CD4-positive, alpha-beta memory T cell (primary cell): ENCODE measurements at places on chromosomes 1 and 21. TPM values are rescaled to one million over a fixed set of nuclear protein-coding genes. Genes with fewer than 3 reads are reported as not detected.

- no peak for DNase-seq
Observed at GRCh38 chr1:67588178-67588855, 96.7 kb upstream of the GADD45A start.

GRCh38 chr21:24289539-24289938 is 1317.7 kb downstream of the MRPL39 start:
- DNase-seq: no peak

The PRKAA2 gene
- not detected for total RNA-seq

DNA sequence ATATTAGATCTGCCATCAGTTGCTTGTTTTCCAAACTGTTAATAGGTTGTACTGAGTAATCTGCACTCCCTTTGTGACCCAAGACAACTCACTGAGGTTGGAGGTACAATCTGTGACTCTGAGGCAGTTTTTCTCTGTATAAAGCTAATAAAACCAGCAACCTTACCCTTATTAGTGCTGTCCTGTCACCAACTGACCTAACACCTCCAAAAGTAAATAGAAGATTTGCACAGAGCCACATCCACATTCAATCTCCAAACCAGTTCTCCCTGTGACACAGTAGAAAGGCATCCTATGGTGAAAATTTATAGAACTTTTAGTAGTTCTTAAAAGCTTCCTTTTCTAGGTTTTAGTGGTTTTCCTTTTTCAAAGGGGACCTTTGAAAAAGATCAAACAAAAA is 140.4 kb upstream of the ADGRL2 start:
- no peak for DNase-seq

GRCh38 chr1:112504001-112504660 is 4.6 kb upstream of the WNT2B start:
- DNase-seq: no peak

The S100A7A gene
- not detected for total RNA-seq

GRCh38 chr1:167435484-167435883 is 82.8 kb downstream of the CD247 start:
- no peak for DNase-seq
